Activated CD4-positive, alpha-beta T cell treated with anti-CD3 and anti-CD28 coated beads, Interleukin-2, amount 50 U/mL, for 16 hours (primary cell): ENCODE measurements at places on chromosomes 2 and 18.

GRCh38 chr18:49456794-49457193, 3.7 kb downstream of the DYM start:
- DNase-seq: peak; percentile 5

- no peak for DNase-seq
Measured at GRCh38 chr18:27242392-27243047, 57.4 kb upstream of the CHST9 start.

DNA sequence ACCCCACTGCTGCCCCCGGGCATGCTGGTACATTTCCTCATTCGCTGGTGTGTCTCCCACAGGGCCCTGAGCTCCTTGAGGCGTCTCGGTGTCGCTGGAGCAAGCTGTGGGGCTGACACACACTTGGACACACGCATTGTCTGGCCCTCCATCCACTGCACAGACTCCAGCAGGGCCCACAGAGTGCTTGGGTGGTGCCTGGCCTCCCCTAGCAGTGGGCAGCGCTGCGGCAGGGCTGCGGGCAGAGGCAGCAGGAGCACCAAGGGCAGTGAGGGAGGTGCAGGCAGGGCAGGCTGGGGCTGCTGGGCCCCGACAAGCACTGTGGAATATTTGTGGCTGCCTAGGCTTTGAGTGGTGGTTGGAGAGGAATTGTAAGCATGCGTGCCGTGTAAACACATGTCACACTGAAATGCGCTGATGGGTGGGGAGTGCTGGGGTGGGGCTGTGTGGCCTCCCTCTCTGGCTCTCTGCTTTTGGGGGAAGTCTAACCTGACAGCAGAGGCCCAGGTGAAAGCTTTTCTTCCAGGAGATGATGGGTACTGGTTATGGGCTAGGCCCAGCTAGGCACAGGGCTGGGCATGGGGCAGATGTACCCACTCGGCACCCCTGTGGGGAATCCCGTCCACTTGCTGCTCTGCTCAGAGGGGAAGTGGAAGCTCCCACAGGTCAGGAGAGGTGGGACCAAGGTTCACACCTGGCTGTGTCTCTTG, 55.5 kb upstream of the HS6ST1 start:
- DNase-seq: no peak

GRCh38 chr18:45359275-45360009, 255.8 kb upstream of the SLC14A2 start:
- DNase-seq: no peak

GRCh38 chr18:5943514-5943913, 48.2 kb upstream of the TMEM200C start:
- no peak for DNase-seq

GRCh38 chr2:43071599-43072550, 154.5 kb downstream of the ZFP36L2 start:
- DNase-seq: no peak

DNA sequence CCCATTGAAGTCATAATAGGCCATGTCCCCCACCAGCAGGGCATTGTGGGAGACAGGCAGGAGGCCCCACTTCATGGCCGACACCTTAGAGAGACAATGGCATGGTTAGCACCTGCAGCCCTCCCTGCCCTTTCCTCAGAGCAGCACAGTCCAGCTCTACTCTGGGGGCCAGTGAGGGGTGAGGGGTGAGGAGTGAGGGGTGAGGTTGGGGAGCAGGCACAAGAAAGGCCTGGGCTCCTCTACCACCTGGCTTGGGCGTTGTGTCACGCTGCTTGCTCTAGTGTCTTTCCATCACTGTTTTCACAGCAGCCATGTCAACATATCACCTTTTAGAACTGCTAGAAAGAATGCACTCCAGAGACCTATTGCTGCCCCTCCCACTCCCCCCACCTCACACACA, 77.2 kb downstream of the ADD2 start:
- DNase-seq: no peak

DNA sequence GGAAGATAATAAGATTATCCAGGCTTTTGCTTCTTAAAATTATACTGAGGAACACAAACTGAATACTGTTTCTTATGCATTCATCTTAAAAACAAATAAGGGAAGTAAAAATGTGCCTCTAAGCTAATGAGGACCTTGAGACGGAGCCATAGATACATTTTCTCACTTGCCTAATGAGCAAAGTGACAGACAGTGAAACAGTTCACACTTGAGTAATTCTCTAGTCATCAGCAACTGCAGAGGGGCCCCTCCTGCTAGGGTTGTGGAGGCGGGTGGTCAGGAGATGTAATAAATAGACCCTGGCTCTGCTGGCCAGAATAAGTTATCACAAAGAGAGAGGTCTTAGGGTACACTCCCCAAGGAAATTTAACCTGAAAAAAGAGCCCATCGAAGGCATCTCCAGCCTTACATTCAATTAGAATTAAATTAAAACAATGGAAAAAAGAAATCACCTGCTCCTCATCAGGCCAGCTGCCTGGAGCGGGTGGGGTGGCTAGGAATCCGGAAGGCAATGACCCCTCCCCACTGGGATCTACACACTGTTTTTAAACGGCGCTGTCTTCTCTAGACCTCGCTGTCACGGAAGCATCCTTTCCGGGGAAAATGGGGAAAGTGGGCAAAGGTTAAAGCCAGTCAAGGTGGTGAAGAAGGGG, 32.6 kb upstream of the INSIG2 start:
- DNase-seq: no peak

- no peak for DNase-seq
Measured at GRCh38 chr2:30514134-30514847, 67.2 kb downstream of the LCLAT1 start.

DNA sequence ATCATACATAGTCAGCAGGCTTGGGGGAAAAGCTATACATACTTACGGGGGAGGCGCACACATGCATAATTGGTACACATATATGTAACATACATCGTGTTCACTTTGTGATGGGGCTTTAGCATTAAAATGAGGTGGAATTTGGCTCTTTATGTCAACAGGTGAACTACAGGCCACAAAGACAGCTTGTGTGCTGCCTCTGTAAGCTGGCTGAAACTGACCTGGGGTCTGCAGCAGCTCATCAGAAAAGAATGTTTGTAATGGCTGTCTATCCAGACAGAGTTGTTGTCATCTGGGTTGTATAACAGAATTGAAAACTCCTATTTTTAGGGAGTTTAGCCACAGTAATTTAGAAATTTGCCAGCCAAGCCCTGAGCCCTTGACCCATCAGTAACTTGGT, 4.7 kb upstream of the KCNG3 start:
- DNase-seq: no peak

DNA sequence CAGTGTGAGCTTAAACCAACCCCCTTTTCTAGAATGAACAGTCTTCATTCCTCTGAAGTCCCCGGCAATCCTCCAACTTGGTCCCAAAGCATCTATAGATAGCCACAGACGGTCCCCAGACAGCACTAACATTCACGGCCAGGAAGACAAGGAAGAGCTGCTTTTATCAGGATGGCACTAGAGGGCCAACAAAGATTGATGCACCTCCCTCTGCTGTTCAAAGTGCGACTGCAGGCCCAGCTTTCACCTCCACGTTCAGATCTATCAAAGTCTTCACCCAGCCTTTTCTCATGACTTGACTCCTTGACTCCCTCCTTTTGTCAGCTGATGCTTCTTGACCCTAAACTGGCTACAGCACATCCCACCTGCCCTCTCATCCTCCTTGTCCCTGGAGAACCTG, 54.3 kb downstream of the RNF152 start:
- DNase-seq: no peak

DNA sequence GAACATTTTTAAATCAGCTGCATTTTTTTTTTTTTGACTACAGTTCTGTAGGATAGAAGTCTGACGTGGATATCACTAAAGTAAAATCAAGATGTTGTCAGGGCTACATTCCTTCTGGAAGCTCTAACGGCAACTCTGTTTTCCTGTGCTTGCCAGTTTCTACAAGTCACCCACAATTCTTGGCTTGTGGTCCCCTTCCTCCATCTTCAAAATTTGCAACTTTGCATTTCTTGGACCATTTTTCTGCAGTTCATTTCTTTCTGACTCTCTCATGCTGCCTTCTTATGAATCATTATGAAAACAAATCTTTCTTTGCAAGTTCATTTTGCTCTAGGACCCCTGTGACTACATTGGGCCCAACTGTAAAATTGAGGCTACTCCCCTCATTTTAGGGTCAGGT, 367.9 kb downstream of the DSC3 start:
- DNase-seq: no peak

DNA sequence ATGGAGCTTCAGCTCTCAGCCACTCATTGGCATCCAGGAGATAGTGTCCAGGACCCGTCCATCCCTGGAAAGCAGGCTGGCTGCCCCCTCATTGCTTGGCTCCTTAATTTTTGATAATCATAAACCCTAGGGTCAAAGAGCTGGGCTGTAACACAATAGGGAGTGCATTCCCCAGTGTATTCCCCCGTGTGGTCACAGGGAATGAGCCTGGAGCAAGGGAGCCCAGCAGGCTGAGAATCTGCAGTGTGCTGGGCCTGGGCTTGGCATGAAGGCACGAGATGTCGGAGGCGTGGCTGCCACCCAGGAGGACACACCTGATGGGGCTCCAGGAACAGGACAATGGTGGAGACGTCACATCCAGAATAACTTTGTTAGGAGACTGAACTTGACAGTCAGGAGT, 18.7 kb downstream of the TPRKB start:
- DNase-seq: no peak

GRCh38 chr2:9378433-9379390, 44.6 kb downstream of the ITGB1BP1 start:
- no peak for DNase-seq

GRCh38 chr2:237074211-237074993, 11.3 kb upstream of the COPS8 start:
- DNase-seq: no peak

GRCh38 chr2:188787658-188788240, 186.4 kb upstream of the COL3A1 start:
- DNase-seq: no peak

DNA sequence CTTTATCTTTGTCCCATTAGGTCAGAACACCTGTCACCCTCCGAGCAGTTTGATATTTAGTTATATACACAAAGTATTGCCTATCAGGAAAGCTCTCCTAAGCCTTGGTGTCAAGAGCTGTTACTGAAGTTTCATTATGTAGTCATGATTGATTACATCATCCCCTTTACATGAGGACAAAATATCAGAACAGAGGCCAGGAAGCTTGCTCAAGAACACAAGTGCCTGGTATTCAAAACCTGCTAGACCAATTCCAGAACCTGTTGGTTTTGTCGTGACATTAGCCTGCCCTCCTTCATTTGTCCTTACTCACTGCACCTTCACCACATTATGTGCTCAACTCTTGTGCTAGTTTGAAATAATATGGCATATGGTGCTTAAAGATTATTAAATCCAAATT, 377.1 kb downstream of the CDH19 start:
- DNase-seq: no peak

GRCh38 chr2:98026927-98027522, 31.3 kb upstream of the TMEM131 start:
- no peak for DNase-seq

DNA sequence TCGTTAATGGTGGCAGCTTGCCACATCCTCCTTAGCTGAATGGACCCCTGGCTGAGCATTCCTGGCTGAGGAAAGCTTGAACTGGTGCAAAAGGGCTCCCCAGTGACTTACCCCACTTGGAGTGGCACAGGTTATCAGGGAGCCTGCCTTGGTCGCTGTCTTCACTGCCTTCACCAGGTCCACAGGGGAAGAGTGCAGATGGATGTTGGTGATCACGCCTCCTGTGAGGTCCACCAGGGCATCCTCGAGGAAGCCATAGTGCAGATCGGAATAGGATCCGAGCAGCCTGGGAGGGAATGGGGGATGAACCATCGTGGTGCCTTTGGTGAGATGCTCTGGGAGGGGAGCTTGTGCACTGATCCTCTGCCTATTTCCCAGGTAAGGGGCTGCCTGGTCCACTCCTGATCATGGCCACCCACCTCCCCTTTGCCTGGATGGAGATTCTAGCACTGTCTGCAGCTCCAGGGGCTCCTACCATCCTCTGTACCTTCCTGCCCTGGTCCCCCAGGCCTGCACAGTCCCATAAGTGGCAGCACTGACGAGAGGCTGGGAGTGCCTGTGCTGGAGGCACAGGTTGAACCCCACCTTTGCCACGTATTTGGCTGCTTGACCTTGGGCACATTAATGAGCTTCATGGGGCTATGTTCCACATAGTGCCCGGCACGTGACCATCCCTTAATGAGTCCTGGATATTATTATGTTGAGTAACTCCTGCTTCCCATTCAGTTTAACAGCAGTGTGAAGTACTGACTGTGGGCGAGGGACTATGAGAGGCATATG, 43.0 kb downstream of the CAPN13 start:
- DNase-seq: no peak

DNA sequence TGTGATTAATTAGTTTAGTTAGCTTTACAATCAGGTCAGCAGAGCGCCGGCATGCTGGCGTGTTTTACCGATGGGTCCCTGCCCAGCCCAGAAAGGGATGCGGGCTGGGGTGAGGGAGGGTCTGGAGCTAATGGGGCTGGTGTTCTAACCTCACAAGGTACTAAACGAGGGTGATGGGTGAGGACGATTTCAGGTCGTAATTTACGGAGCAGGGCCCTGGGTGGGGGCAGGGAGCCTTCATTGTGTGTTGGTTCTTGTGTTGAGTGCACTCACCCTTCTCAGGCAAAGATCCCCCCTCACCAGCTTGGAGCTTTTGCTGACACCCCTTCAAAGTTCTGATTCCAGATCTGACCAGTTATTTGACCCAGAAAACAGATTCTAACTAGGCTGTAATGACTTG, 39.5 kb downstream of the PTGR3 start:
- DNase-seq: no peak

GRCh38 chr2:237708491-237708890, 81.1 kb downstream of the LRRFIP1 start:
- no peak for DNase-seq

DNA sequence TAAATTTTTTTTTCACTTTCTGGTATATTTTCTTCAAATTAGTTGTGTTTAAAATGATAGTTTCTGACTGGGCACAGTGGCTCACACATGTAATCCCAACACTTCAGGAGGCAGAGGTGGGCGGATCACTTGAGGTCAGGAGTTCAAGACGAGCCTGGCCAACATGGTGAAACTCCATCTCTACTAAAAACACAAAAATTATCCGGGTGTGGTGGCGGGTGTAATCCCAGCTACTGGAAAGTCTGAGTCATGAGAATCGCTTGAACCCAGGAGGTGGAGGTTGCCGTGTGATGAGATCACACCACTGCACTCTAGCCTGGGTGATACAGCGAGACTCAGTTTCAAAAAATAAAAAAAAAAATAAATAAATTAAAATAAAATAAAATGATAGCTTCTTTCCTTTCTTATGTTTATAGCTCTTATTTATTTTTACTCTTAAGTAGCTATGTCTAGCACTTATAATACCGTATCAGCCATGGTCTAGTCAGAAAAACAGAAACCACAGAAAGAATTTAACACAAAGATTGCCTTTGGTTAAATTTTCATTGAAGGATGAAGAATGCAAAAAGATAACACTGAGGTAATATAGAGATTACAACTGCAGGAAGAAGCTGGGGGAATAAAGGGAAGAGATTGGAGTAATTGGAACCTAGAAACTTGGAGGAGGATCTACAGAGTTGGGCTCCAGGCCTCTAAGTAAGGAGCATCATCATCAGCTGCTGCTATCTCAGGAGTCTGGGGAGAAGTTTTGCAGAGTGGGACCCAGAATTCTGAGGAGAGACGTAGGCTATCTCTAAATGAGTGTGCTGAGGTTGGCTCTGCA, 54.7 kb upstream of the MBOAT2 start:
- no peak for DNase-seq
